ENCODE measurements at places on chromosomes 4 and X.

DNA sequence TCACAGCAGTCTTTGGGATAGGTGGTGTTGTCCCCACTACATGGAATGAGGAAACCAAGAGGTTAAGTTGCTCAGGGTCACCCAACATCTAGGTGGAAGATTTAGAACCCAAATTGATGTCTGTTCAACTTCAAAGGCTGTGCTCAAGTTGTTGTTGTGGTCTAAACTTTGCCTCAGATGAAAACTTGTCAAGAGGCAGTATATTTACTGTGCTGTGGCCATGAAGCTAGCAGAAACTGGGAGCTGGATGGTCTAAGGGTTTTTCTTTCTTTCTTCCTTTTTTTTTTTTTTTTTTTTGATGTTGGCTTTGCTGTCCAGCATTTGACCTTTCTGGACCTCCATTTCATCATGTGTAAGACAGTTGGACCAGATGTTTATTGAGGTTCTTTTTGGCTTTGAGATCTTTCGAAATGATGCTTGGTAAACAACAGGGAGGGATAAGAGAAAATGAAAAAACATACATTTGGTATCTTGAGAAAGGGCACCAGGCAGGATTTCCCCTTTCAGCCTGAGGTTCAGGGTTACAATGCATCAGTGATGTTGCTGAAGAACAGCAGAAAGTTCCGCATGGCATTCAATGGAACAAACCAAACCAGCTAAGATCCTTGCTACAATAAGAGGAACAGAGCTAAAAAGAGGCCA lies 166.2 kb upstream of the RPS6KA3 start:
- no peak for DNase-seq

DNA sequence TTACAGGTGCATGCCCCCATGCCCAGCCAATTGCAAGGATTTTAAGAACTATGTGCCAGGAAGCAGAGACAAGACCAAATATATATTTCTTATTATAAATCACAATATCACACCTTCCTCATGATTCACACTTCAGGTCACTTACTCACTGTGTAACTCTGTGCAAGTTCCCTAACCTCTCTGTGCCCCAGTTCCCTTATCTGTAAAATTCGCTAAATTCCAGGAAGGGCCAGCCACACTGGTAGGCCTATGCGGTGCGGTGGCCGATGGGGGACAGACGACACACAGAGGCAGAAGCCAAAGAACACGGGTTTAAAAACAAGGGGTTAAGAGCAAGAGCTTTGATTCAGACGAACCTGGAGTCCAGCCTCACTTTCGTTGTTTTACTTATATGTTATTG lies 2.8 kb downstream of the TRIM2 start:
- no peak for DNase-seq

DNA sequence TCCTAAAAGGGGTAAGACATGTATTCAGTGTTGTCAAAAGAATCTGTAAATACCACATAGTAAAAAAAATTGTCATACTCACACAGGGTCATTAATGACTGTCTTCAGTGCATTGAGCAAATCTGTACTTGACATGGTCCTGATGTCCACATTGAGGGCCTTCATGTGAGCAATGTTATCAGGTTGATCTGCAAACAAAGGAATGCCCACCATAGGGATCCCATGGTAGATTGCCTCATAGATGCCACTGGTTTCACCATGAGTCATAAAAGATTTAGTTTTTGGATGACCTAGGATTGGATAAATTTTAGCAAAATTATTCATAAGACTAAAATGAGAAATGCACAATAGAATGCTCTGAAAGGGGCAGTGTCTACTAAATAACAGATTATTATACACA lies 38.1 kb upstream of the UGT2B15 start:
- DNase-seq, result no peak

DNA sequence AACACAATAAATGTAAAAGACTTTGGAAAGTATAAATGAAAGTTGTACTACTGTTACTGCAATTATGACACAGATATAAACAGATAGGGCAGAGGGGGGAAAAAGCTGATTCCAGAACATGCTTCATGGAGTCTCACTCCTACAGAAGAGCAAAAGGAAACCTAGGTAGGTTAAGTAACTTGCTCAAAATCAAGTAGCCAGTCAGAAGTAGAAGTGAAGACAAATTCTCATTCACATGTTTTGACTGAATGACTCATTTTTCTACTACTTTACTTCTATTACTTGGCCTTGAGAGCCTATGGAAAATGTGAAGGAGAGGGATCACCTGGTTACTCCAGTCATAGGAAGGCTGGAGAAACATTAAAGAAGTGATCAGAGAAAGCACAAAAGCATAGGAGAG lies 23.6 kb upstream of the RASGEF1B start:
- DNase-seq, result no peak

- no peak for DNase-seq
Measured at GRCh38 chr4:178871476-178871875, 1429.2 kb upstream of the AGA start.

GRCh38 chrX:104420907-104421306 lies 145.1 kb upstream of the IL1RAPL2 start:
- DNase-seq, result no peak

- DNase-seq, result no peak
Measured at GRCh38 chrX:17588303-17588702, 149.0 kb upstream of the SCML1 start.

GRCh38 chr4:33837043-33837838 lies 2407.1 kb downstream of the ARAP2 start:
- no peak for DNase-seq

DNA sequence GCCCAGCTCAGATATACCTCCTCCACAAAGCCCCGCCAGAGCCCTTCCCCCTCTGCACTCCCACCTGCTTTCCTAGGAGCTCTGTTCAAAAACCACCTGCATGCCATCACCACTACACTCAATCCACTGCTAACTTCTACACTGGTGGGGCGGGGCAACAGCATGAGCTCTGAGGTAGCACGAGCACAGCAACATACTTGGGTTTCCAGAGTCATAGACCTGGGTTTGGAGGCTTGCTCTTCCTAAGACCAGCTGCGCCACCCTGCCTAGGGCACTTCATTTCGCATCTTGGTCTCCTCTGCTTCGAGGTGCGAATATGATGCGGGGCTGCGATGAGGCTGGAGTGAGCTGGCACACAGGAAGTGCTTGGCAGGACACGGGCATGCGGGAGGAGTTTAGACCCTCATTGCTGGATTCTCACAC lies 3.6 kb downstream of the SASH3 start:
- DNase-seq, result no peak

Measured in GM10248 (cell line).